ENCODE measurements at places on chromosomes 6 and 20.

DNA sequence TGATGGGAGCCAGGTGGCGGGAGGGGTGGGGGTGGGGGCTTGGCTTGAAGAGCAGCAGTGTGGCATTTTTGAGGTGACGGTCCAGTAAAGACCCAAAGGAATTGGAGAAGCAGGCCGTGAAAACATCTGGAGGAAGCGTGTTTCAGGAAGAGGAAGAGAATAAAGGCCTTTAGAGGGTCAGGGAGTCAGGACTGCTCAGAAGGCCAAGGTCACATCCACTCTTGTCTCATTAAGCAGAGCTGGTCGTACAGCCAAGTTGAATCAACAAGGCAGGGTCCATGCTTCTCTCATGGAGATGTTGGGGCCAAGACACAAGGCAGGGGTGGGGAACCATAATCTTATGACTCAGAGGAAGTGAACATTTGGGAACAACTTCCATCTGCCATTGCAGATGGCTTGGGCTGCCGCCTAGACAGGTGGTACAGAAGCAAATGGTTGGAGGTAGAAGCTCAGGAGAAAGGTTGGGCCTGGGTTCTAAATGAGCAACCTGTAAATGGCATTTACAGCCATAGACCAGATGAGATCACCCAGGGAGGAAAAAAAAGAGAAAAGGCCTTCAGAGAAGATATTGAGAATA, 179.6 kb downstream of the TTLL2 start:
- DNase-seq = no peak

DNA sequence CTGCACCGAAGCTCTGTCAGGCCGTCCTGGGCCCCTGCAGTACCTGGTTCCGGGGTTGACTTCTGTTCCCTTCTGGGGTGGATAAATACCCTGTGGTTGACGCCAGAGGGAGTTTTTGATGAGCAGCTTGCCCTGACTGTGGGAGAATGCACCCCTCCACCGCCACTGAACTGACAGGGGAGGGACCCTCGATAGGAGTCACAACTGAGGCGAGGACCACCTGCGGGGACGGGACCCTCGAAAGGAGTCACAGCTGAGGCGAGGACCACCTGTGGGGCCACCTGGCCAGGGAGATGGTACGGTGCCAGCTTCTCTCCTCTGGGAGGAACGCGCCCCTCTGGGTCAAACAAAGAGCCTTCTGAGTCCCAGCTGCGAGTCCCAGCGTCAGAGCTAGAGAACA, 100.1 kb upstream of the FRMD1 start:
- DNase-seq = no peak

GRCh38 chr6:126076992-126077664, 90.8 kb downstream of the TRMT11 start:
- no peak for DNase-seq

- no peak for DNase-seq
These were observed 61.4 kb upstream of the TNFAIP3 start for GRCh38 chr6:137805622-137806021.

DNA sequence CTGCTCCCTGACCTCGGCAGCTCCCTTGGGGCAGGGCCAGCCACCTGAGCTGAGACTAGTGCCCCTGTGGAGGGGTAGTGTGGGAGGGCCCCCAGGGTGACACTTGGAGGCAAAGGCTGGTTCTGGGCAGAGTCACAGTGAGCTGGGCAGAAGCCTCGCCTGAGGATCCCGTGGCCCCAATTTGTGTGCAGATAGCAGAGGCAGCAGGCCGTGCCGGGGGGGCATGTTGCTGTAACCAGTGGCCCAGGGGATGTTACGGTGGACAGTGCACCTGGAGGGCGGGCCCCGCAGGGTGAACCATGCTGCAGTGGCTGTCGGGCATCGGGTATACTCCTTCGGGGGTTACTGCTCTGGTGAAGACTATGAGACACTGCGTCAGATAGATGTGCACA, 2.9 kb downstream of the KLHDC3 start:
- DNase-seq = no peak

DNA sequence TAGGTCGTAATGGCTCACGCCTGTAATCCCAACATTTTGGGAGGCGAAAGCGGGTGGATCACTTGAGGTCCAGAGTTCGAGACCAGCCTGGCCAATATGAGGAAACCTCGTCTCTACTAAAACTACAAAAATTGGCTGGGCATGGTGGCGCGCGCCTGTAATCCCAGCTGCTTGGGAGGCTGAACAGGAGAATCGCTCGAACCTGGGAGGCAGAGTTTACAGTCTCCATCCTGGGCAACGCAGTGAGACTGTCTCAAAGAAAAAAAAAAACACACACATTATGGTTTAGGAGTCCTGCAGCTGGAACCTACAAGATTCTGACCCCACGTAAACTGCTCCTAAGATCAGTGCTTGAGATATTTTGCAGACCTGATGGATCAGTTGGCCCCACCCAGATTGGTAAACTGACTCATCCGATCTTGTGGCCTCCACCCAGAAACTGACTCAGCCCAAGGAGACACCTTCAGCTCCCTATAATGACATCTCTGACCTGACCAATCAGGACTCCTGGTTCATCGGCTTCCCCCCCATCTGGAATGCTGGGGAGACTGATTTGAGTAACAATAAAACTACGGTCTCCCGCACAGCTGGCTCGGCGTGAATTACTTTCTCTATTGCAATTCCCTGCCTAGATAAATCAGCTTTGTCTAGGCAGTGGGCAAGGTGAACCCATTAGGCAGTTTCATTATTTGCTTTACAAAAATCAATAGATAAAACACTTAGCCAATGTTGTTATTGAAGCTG, 96.2 kb upstream of the BTN3A2 start:
- DNase-seq = no peak

- no peak for DNase-seq
These were observed 129.1 kb downstream of the ERMARD start for GRCh38 chr6:169880516-169880915.

- DNase-seq = peak; percentile 68
These were observed 162.7 kb downstream of the ANKRD60 start for GRCh38 chr20:58065508-58066361.

DNA sequence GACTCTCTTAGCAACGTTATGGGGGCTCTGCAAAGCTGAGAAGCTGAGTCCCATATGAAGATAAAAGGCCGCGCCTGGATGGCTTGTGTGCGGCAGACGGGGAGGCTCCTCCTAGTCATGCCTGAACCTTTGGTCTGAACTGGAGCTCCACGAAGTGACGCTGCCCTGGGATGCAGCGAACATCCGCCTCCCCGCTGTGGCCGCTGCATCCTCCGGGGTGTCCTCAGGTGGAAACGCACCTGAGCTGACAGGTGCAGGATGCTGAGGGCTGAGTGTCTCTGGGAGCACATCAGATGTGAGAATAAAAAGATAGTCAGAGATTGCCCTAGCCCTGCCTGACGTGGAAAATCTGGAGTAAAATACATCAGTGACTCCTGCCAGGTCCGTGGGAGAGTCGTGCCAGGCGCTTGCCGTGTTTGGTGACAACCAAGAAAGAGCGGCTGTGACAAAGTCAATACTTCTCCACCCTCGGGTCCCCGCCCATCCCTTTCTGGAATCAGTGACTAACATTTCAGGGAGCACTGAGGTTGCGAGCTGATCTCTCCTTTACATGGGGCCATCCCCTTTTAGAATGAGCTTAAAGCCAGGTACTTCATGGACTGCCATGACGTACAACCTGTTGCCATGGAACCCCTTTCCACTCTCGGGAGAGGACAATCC, 162.8 kb upstream of the AFDN start:
- no peak for DNase-seq

DNA sequence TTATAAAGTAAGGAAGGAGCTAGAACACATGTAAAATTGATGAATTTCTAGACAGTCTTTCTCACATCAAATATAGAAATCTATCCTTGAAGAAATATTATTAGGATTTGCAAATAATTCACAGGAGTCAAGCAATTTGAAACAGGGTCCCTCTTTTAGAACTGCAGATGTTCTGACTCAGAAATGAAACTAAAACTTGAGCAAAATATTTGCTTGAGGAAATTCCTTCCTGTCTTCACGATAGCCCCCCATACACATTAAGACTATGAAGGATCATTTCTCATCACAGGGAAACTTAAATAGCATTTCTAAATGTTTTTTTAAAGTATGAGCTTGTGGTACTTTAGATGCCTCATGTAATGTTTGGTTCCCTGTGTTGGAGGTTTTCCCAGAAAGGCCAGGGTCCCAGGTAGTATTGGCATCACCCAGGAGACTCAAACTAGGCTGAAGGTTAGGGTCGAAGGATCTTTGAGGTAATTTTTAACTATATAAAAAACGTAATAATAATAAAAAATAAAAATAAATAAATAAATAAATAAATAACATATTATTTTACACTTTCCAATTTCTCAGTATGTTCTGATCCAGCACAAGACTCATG, 144.0 kb upstream of the TBX18 start:
- no peak for DNase-seq

DNA sequence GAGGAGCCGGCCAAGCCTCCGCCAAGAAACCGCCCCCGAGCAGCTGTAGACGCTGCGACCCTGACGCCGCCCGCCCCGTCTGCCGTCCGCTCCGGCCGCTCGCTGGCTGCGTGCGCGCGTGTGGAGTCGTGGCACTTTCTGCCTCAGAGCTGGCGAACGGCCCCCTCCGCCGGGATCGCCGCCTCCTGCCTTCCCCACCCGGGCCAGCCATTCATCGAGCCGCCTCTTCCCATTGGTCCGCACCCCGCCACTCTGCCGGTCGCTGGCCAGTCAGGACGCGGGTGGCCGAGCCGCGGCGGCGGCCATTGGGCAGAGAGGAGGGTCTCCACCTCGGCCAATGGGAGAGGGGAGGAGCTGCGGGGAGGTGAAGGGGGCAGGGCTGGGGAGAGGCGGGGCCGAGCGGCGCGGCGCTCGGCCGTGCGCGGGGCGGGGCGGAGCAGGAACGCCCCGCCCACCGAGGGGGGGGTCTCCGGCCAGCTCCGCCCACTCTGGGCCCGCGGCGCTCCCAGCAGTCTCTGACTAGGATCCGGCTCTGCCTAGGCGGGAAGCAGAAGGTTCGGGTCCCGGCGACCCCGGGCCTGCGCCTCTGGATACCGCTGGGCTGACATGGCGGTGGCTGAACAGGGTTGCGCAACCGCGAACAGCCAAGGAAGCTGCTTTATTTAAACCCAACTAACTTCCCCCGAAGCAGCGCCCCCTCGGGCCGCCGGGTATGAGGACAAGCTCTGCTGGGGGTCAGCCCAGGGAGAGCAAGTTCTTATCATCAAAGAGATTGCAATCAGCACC, at the start of gene RRBP1:
Gene RRBP1 (minus strand): TSS at position 140 of the 786 bp plus-strand sequence. CDS start 21,735 bp downstream, outside the sequence.
- peak; percentile 88 for DNase-seq

DNA sequence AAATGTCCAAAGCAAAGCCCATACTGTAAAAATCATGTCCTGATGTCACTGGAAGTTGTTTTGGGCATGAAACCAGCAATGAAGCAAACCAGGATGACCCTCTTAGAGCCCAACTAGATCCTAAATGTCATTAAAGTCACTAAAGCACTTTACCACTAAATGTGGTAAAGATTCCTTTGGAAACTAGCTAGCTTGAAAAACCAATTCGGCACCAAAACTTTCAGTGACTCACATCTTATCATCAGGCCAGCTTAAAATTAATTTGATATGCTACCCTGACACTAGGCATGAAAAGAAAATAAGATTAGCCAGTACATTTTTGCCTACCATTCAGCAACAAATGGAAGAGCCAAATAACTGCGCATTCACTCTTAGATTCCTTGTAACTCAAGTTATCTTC, 145.8 kb downstream of the PACRG start:
- no peak for DNase-seq

- DNase-seq = no peak
These were observed 63.6 kb downstream of the HUS1B start for GRCh38 chr6:593139-593906.

GRCh38 chr6:18142591-18142861, 12.4 kb downstream of the TPMT start:
- no peak for DNase-seq

DNA sequence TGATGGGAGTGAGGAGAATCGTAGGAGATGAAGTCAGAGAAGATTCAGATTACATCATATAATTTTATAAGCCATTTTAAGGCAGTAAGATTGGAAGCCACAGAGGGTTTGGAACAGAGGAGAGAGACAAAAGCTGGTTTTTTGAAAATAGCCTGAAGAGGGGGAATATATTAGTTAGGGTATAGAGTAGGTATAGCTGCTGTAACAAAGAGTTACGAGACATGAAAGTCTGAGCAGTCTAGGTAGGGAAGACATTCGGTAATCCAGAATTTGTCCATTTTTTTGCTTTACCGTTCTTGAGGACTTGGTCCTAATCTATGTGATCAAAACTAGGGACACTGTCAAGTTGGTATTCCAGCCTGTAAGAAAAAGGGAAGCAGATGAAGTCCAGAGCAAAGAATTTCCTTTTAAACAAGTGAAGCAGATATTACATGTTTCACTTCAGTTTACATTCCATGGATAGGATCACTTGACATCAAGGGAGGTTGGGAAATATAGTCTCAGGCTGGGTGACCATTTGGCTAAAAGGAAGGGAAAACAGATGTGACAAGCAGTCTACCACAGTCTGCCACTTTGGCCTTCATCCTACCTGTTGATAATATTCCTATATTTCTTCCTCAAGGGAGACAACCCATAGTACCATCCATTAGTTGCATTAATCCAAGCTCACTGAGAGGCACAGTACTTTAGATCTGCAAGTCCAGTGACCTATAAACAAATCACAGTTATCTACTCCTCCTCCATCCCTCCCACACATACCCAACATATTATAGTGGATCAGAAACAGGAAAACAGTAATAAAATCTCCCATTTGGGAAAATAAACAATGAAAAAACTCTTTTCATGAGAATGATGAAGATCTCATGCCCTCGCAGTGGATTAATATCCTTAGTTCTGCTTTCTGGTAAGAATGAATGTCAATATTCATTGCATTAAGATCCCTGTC, 10.2 kb downstream of the FAM135A start:
- DNase-seq = no peak

DNA sequence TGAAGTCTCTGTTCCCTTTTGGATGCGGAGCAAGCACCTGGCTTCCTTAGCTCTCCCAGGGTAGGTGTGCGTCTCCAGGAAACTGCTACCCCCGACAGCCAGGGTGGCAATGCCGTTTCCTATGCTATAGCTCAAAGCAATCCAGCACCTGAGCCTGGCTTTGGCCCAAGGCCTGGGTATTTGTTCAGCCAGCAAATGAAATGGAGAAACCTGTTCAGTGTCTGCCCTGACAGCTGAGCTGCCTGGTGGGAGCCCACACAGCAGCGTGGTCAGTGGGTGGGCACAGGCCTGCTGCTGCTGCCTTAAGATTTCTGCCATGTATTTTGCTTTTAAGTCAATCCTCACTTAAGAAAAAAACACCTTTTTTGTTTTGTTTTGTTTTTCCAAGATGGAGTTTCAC, 13.7 kb downstream of the SPATA2 start:
- no peak for DNase-seq

DNA sequence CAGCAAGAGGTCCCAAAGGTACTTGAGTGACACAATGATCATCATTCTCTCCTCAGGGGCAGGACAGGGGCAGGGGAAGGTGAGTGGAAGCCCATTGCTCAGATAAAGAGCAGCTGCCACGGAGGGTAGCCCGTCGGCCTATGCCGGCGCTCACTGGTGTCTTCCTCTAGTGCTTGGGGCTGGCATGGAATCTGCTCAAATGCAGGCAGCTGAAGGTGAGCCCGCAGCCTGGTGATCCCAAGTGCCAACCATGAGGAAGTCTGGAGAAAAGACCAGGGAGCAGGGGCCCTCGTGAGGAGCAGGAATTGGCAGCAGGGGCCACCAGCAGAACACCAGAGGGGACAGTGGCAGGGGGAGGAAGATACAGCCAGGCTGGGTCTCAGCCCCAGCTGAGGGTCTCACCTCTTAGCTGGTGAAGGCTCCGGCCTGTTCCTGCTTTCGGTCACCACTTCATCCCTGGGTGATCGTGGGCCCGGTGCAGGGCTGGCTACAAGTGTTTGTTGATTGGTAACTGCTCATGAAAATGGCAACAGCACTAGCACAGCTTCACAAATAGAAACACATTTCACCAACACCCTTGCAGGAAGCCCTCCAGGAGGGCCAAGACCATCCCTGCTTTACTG, 24.7 kb downstream of the RBCK1 start:
- no peak for DNase-seq
